ENCODE measurements at places on chromosomes 1 and 21.

GRCh38 chr1:194338241-194338948 lies 1152.0 kb upstream of the B3GALT2 start:
- DNase-seq = peak; percentile 22

GRCh38 chr1:214331827-214332423 lies 51.0 kb downstream of the SMYD2 start:
- peak; percentile 36 for DNase-seq

DNA sequence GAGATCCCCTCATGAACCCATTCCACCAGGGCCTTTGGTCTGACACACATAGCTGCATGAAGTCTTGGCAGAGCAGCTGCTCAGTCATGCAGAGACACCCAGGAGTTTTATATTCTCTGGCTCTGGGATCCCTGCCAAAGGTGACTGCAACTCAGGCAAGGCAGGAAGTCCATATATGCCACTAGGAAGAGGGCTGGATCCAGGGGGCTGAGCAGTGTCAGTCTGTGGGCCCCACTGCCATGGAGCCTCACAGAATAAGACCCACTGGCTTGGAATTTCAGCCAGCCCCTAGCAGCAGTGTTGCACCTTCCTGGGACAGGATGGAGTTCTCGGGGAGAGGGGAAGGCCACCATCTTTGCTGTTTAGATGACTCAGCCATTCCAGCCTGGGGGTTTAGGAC lies 199.7 kb downstream of the TBX15 start:
- peak; percentile 91 for DNase-seq

DNA sequence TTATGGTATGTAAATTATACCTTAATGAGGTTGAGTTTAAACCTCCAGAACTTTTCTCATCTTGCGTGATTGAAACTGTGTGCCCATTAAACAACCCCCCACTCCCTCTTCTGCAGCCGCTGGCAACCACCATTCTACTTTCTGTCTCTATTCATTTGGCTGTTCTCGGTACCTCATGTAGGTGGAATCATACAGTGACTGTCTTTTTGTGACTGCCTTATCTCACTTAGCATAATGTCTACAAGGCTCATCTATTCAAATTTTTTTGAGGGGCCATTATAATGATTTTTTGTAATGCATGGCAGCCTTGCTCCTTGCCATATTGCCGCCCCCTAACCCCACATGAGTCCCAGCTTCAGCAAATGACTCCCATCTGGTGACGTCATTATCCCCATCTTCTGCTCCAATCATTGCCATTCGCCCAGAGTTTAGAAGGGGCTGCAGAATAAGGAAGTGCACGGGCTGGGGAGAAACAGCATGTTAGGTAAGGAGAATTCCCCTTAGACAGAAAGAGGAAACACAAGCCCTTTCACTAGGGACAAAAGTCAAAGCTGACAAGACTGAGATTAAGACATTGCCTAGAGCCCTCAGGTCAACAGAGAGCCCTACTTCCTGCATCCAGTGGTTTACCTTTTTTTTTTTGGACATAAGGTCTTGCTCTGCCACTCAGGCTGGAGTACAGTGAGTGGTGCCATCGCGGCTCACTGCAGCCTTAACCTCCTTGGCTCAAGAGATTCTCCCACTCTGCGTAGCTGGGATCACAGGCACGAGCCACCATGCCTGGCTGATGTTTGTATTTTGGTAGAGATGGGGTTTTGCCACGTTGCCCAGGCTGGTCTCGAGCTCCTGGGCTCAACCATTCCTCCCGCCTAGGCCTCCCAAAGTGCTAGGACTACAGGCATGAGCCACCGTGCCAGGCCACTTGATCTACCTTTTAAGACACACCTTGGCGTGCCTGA lies 78.4 kb upstream of the ERRFI1 start:
- no peak for DNase-seq

DNA sequence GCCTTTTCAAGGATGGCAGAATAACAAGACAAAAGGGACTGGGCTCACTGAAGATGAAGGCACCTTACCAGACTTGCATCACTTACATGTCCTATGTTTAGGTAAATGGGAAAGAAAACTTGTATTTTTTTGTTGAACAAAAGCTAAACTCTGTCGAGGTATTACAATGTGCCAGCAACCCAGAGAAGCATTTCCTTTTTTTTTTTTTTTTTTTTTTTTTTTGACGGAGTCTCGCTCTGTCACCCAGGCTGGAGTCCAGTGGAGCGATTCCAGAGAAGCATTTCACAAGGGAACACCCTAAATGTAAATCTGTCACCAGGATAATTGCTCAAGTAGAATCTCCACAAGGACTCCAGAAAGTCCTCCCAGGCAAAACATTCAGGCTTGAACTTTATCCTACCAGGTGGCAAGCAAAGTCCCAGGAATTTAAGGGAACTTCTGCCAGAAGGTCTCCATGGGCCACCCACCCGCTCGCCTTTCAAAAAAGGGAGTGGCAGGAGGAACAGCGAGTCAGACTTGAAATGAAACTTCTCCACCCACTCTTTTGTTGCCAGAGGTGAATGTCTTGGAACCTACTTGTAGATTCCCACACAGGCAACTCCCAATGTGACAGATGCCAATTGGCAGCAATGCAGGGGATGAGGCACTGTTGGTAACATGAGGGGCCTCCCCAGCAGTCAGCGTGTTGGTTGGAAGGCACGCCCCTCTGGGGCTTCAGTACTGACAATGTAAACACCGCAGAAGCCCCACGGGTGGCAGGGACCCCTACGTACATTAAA lies 125.0 kb downstream of the TIAM1 start:
- peak; percentile 28 for DNase-seq

- DNase-seq = peak; percentile 67
Observed at GRCh38 chr1:96843196-96843595, 121.6 kb downstream of the PTBP2 start.

- DNase-seq = no peak
Observed at GRCh38 chr21:39685991-39686390, 59.0 kb upstream of the IGSF5 start.

DNA sequence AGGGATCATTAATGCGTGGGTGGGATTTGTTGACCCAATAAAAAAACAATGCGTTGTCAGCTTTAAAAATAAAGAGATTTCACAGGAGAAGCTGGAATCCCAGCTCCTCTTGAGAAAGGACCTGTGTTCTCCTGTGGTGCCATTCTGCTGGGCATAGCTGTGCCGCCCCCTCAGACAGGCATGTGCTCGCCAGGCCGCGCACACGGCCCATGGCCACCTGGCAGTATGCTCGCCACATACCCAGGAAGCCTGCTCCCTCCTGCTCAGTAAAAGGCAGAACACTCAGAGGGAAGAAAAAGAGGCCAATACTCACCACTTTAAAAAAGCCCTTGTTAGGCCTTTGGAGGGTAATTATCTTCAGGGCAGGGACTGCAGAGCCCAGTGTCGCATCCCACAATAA lies 13.1 kb downstream of the THAP3 start:
- no peak for DNase-seq

- DNase-seq = peak; percentile 65
Observed at GRCh38 chr1:88998716-88999115, 6.3 kb upstream of the KYAT3 start.

DNA sequence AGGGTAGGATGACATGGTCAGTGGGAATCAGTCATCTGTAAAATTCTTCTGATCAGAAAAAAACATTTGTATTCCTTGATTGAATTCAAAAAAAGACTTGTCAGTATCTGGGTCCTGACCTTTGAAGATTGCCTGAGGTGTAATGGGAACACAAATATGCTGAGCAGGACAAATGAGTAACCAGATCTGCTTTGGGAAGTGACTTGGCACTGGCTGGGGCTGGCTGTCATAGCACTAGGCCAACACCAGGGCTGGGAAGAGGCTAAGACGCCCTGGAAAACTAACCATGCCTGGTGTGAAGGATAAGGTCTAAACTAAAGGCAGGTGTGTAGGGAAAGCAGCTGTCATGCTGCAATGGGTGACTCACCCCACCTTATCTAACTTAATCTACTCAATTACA lies 452.9 kb upstream of the BEND5 start:
- no peak for DNase-seq

GRCh38 chr21:44088401-44088780 lies 18.8 kb upstream of the PWP2 start:
- no peak for DNase-seq

DNA sequence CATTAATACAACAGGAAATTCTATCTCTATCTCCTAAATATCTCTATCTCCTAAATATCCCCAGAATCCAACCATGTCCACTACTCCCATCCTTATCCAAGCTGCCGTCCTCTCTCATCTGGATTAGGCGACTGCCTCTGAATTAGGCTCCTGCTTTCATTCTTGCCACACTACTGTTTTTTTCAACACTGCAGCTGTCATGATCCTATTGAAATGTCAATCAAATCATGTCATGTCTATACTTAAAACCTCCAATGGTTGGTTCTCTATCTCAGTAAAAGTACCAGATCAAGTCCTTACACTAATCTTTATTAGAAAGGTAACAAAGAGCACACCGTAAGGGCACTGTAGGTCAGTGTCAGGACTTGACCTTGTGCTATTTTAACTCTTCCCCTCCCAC lies 82.0 kb upstream of the NFIA start:
- no peak for DNase-seq

- no peak for DNase-seq
Observed at GRCh38 chr1:204628868-204629267, 56.7 kb downstream of the LRRN2 start.

DNA sequence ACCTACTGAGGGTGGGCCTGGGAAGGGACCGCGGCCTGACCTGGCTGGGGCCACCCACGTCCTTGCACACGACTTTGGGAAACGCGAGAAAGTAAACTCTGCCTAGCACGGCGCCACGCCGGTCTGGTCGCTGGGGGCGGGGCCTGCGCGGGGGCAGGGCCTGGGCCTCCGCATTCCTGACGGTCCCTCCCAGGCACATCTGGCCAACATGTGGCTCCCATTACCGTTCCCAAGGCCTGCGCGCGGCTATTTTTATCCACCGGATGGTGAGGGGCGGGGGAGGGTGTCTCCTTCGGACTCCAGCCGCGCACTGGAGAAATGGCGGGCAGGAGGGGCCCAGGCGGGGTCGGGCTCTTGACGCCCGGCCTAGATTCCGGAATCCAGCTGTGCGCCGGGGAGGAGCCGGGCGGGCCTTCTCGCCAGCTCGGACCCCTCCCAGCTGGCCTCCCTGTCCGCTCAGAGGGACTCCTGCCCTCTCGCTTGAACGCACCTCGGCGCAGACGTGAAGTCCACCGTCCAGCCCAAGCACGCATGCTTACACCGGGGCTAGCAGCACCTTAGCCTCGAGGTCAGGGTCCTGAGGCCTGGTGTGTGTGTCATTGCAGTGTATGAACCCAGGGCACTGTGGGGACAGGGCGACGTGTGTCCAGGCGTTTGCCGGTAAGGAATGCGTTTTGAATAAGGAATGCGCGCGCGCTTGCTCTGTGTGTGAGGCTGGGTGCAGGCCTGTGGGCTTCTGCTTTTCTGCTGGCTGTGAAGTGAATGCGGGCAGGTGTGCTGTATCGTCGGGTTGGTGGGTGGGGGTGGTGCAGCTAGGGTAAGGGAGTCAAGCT lies 2.1 kb downstream of the EVA1B start:
- DNase-seq = peak; percentile 95

GRCh38 chr1:201496296-201496690 lies 10.6 kb downstream of the CSRP1 start:
- DNase-seq = no peak

DNA sequence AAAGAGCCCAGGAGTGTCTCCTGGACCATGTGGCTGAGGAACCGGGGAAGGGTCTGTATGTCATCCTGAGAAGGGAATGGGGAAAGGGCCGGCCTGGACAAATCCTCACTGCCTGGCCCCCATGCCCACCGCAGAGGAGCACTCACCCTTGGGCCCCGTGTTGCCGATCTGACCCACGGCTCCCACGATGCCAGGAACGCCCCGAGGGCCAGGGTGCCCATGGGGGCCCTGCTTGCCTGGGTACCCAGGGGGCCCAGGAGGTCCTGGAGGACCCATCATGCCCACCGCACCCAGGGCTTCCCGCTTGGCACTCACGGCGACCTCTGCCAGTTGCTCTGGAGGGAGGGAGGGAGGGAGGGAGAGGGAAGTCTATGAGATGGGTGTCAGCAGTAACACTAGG lies 14.6 kb downstream of the COL9A2 start:
- no peak for DNase-seq

DNA sequence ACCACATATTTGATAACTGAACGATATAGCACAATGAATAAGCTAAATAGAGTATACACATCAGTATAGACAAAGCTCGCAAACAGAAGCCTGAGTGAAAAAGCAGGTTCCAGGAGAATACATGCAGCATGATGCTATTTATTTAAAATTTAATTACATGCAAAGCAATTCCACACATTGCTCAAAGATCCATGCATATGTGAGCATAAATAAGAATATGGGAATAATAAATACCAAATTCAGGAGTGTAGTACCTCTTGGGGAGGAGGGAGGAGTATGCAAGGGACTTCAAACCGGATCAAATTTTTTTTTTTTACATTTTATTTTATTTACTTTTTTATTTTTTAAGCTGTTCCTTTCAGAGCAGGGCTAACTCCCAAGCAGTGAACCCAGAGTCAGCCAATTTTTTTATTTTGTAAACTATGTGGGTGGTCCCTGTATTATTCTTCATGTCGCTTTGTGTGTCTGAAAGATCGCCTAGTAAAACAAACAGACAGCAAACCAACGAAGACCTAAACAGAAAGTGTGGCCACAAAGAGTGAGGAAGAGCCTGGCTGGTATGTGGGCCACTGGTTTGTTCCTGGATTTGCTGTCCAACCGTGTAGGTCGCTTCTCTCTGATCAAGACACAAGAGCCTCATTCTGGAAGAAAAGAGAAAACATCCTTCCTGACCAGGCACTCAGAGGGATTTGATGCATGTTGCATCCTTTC lies 4.2 kb upstream of the SHISAL2A start:
- DNase-seq = no peak

GRCh38 chr1:53392460-53392859 lies 64.6 kb upstream of the LRP8 start:
- DNase-seq = no peak

GRCh38 chr1:9338397-9339246 lies 45.9 kb downstream of the SPSB1 start:
- no peak for DNase-seq

GRCh38 chr1:100134872-100135271 lies 1.9 kb downstream of the TRMT13 start:
- no peak for DNase-seq

DNA sequence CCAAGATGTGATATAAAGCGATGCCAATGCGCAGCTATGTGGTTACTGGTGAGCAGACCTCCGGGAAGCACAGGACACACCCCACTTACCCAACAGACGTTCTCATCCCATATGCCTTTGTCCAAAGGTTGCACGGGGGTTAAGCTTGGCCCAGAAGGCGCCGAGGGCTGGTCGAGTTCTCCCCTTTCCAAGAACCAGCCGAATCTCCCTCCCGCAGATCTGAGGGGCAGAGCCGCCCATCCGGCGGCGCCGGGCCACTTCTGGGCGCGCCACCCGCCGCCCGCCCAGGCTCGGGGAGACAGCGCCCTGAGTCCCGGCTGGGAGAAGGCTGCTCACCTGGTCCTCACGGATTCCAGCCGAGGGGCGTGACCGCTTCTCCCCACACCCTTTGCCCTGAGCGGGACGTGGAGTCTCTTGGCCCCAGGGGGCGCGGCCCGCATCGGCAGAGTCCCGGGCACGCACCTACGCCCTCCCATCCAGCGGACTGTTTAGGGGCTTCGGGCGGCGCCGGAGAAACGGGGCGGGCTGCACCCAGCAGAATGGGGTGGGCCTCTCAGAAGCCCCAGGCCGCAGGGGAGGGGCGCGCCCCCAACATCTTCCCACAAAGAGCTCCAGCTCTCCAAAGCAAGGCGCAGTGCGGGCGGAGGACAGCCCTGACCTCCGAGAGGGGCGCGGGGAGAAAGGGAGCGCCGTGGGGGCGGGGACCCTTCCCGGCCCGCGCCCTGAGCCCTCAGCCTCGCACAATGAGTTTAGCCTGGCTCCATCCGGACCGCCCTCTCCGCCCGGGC lies 615 bp downstream of the GPR161 start:
- no peak for DNase-seq

- no peak for DNase-seq
Observed at GRCh38 chr1:47963568-47964358, 33.4 kb downstream of the TRABD2B start.

All from fibroblast of skin of abdomen (primary cell).